COR-L47 (cell line): ENCODE measurements at places on chromosomes 12 and 14.

DNA sequence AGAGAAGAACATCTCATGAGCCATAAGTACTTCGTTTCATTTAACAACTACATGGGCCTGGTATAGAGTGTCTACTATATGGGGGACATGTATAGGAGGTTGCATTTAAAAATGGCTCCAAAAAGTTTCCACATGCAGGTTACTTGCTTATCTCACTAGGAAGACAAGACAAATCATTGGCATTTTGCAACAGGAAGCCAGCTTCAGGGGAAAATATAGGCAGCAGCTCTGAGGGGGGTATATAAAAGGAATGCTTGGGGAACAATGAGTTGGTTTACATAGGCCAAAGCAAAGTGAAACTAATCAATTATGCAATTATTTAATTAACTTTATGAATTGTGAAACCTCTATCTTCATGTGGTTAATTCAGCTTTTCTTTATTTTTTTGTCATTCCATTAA is 225.3 kb downstream of the KCNH5 start:
- DNase-seq = no peak

DNA sequence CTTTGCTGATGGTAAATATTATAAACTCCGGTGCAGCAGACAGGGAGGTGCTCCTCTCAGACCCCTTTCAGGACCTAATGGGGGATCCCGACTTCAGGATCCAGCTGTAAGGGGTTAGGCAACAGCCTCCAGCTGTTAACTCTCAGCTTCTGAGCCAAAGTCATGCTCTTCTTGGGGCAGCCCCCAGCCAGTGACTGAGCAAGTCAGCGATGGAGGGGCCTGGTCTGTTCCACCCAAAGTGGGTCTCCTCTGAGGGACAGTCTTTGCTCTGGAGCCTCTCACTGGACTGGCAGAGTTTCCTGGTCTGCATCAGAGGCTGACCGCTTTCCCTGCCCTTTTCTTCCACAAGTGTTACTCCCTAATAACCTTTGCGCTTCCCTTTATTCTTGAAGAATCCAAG is 184.2 kb upstream of the DIO3 start:
- no peak for DNase-seq

DNA sequence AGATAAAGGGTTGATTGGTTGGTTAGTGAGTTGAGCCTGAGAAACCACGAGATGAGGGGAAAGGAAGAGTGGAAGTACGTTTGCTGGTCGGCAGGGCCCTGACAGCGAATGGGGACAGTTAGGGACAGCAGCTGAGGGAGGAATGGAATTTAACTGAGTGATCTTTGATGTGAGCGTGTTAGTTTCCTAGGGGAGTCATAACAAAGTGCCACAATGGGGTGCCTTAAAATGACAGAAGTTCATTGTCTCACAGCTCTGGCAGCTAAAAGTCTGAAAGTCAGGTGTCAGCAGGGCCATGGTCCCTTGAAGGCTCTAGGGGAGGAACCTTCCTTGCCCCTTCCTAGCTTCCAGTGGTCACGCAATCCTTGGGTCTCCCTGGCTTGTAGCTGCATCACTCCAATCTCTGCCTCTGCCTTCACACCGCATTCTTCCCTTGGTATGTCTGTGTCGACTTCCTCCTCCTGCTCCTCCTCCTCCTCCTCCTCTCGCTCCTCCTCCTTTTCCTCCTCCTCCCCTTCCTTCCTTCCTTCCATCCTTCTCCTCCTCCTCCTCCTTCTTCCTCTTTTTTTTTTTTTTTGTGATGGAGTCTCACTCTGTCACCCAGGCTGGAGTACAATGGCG is 26.0 kb upstream of the RIN3 start:
- DNase-seq = no peak

- no peak for DNase-seq
Measured at GRCh38 chr12:25884024-25884919, 74.2 kb upstream of the RASSF8 start.

DNA sequence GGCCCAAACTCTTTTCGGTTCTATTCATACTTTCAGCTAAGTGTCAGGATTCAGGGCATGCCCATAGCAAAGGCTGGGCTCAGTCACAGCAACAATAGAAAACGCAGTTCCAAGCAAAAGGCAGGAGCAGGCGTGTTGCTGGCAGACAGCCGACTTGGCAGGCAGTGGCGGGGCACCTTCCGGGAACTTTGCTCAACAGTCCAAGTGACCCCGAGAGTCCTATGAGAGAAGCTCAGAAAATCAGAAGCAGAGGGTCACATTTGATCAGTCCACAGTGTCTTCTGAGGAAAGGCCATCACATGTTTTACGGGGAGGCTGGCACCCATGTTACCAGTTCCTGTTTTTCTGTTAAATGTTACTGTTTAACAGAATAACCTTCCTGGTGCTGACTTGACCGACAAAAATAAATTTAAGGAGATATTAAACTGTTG is 115.0 kb downstream of the DACT1 start:
- peak; percentile 24 for DNase-seq

GRCh38 chr14:98177551-98177950 is 1094.4 kb downstream of the BCL11B start:
- DNase-seq = no peak
